ENCODE measurements at places on chromosomes 7 and 10.

DNA sequence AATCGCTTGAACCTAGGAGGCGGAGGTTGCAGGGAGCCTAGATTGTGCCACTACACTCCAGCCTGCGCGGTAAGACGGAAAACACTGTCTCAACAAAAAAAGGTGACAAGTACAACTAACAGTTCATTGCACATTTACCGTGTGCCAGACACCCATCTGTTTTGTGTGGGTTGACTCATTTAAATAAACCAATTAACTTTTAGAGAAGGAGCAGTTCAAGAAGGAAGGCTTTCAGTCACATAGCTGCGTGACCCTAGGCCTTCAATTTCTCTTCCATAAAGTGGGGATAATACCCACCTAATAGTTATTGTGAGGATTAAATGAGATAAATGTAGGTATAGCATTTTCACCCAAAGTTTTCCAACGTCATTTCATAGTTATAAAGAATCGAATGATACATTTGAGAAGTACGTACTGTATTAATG lies 52.3 kb upstream of the KDM7A start:
- no peak for DNase-seq

GRCh38 chr7:47381134-47381495 lies 200.8 kb downstream of the TNS3 start:
- DNase-seq: no peak

- DNase-seq: no peak
Measured at GRCh38 chr7:92461027-92462003, 14.0 kb downstream of the GATAD1 start.

DNA sequence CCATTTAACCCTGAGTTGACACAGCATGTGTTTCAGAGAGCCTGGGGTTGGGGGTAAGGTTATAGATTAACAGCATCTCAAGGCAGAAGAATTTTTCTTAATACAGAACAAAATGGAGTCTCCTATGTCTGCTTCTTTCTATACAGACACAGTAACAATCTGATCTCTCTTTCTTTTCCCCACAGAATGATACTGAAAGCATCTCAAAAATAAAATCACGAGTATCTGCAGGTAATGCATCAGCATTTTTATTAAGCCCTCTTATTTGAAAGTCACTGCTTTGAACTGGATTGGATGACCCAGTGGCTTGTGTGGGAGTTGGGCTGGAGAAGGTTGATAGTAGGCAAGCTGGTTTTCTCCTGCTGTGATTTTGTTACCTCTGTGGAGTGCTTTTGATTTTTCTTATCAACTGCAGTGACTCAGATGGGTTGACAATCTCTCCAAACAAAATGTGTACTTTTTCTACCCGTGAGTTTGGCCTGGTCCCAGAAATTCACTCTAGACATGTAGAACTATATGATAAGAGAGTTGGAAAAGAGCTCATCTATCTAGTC lies 253.5 kb upstream of the PRKCQ start:
- DNase-seq: no peak

DNA sequence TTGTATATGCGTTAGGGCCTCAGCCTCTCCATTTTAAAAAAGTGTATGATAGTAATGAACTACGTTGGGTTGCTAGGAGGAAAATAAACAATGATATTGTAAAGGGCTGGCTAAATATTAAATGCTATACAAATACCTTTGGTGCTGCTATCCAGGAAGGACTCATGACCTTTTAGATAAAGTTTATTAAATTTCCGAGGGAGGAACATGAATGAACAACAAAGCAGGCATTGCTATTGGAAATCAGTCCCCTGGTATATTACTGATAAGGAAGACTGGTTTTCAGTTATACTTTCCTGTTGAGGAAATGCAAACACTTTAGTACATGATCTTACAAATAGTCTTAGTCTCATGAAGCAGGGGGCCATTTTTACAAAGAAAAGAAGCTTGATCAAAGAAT lies 17.2 kb upstream of the AGR2 start:
- DNase-seq: no peak

GRCh38 chr10:46050941-46051623 lies 5.0 kb upstream of the MSMB start:
- no peak for DNase-seq

DNA sequence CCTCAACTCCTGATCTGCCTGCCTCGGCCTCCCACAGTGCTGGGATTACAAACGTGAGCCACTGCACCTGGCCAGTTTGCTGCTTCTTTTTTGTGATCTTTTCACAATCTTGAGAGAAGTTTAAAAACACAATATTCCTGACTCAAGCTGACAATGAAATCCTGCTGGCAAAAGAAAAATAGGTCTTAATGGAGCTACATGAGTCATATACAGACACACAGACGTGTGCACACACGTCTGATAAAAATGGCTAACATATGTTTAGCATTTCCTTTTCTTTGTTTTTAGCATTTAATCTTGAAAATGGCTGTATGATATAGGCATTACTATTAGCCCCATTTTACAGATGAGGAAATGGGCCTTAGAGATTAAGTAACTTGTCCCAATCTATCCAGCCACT lies 29.4 kb upstream of the RAB18 start:
- no peak for DNase-seq

GRCh38 chr10:34520084-34520483 lies 295.0 kb downstream of the PARD3 start:
- DNase-seq: no peak

GRCh38 chr7:38129579-38129978 lies 48.5 kb upstream of the STARD3NL start:
- no peak for DNase-seq

- no peak for DNase-seq
Measured at GRCh38 chr7:47542051-47542450, 39.9 kb downstream of the TNS3 start.

DNA sequence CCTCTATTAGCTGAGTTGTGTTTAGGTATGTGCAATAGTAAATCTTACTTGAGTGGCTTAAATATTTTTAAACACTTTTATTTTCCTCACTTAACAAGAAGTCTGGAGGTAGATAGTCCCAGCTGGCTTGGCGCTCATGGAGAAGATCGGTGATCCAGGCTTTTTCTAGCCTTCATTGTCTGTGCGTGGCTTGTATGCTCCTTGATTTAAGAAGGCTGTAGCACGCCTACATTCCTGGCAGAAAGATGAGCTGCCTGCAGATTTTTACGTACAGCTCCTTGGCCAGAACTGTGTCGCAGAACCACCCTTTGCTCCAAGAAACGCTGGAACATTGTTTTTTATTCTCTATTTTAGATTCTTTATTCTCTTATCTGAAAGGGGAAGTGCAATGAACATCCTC lies 284.1 kb downstream of the KIF20B start:
- DNase-seq: no peak

DNA sequence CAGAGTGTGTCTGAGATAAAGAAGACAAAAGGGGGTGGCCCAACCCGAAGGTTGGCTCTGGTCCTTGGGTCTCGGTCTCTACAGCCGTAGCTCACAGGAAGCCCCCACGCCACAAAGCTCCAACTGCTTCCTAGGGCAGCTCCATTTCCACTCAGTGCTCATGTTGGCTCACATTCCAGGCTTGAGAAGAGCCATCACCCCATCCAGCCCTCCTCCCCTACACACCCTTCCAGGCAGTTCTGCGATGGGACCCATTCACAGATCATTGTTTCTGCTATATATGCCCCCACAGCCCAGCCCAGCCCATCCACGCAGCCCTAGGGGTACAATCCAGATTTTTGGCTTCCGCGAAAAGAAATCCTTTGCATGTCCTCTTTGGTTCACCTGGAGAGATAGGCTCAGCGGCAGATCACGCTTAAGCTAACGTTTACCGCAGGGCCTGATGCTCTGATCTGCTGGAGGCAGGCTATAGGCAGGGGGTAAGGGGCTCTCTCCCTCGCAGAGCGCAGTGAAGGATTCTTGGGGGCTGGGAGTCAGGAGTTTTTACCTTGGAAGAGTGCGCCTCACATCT lies 6.2 kb upstream of the HOXA11 start:
- no peak for DNase-seq

DNA sequence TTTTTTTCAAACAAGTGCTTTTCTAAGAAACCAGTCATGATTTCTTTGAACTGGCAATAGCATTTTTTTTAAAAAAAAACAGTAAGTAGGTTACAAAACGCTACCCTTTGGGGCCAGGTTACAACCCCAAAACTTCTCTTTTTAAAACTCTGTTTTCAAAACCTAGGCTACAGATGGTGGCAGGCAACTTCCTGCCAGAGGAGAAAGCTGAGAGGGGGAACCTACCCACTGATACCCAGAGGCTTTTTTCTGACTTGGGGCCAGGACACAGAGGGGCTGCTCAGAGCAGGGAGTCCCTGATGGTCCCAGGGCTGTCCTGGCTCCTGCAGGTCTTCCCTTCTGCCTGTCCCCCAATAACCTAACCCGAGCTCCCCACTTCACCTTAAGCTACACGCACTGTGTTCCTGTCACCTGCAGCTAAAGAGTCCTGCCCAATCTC lies 6.9 kb downstream of the STN1 start:
- DNase-seq: no peak

DNA sequence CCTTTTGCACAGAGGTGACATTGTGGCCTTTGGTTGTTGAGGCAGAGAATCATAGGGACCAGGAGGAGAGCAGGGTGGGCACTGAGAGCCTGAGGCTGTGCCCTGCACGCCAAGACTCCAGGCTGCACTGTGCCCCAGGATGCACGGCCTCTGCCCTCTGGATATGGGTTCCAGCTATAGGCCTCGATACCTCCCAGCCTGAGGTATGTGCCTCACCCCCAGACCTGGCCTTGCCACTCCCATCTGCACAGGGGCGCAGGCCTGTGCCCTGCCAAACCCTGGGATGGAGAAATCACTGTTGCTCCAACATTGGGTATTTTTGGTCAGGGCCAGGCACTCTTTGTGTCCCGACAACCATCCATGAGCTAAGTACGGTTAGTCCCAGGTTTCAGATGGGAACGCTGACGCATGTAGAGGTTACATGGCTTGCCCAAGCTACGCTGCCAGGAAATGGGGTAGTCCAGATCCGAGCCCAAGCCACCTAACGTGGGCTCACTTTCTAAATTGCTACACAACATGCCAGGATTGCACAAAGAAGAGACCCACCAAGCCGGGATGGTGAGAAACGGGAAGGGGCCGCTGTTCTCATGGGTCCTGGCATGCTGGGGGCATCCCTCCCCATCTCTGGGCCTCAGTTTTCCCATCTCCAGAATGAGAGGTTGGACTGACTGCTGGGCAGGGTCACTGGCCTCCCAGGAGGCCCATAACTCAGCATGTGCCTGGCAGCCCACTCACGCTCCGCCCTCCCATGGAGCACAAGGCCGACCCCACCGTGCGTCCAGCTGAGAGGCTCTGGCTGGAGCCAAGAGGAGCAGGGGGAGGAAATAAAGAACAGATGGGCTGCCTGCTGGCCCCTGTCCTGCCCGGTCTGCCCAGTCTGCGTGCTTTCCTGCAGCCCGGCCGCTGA lies 44.2 kb downstream of the ZCCHC24 start:
- no peak for DNase-seq

GRCh38 chr10:1396297-1396635 lies 340.1 kb downstream of the WDR37 start:
- DNase-seq: no peak

GRCh38 chr7:113698556-113699220 lies 220.1 kb downstream of the PPP1R3A start:
- DNase-seq: peak; percentile 9

GRCh38 chr10:60910543-60910942 lies 33.4 kb downstream of the RHOBTB1 start:
- DNase-seq: no peak

GRCh38 chr10:132972149-132972985 lies 30.0 kb upstream of the CFAP46 start:
- no peak for DNase-seq

- DNase-seq: no peak
Measured at GRCh38 chr10:22047812-22048211, 44.3 kb upstream of the DNAJC1 start.

GRCh38 chr10:59829601-59830000 lies 76.3 kb upstream of the MRLN start:
- no peak for DNase-seq

- DNase-seq: no peak
Measured at GRCh38 chr7:79398138-79398749, 55.2 kb downstream of the MAGI2 start.

GRCh38 chr7:88101769-88102168 lies 118.1 kb downstream of the SRI start:
- DNase-seq: no peak

- DNase-seq: no peak
Measured at GRCh38 chr10:100338434-100339036, 8.5 kb upstream of the SCD start.

- no peak for DNase-seq
Measured at GRCh38 chr10:128087146-128087883, 38.9 kb downstream of the MKI67 start.

DNA sequence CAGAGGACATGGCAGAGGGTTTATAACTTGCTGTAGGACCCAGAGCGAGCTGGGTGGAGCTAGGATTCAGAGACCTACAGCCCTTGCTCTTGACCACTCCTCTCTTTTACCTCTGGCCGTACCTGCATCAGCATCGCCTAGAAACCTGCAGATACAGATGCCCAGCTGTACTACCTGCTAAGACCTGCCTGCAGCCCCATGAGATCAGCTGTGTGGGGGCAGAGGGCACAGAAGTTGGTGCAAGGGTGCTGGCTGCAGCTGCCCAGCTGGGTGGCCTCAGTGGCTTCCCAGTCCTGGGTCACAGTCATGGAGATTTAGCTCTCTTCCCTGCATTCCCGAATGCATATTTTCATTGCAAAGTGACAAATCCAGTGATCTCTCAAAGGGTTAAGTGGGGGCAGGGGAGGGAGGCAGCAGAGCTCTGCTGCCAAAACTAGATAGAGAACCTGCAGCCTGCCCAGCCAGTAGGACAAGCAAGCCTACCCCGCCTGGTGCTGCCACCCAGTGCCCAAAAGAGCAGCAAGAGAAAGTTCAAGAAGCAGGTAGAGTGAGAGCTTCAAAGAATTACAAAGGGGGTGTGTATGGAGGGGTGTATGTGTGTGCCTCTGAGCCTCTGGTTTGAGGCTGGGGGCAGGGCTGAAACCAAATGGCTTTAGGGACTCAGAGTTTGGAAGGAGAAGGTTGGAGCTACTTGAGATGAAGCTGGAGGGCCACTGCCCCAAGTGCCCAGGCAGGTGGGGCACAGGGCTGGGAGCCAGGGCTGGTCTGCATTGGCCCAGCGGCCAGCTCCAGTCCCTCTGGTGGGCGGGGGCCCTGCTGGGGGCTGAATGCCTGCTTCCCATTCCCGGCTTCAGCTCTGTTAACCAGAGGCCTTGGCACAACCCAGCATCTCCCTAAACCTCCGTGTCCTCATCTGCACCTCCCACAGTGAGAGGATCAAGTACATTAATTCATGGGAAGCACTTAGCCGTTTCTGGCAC lies 6.9 kb downstream of the FAM241B start:
- DNase-seq: no peak

DNA sequence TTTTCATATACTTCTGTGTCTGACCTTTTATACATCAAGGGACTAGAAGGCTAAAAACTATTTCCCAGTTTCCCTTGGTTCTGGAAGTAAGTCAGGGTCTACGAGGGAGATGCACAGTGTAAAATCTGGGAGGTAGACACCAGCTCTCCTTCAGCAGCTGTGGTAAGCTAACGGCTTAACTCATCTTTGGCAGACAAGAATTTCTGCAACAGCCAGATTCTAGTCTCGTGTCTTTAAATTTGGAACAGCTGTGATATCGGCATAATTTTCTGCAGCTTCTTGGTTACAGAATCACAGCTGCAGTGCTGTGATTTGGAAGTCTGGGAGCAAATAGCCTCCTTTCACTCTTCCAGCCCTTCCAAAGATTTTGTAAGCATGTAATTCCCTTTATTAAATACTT lies 37.4 kb upstream of the ABCB4 start:
- DNase-seq: no peak

Data from smooth muscle cell of the brain vasculature (primary cell).